ENCODE measurements at places on chromosomes 5 and 9.
A peak's percentile ranks its signal among the peaks of the same experiment; 100 is the strongest.

DNA sequence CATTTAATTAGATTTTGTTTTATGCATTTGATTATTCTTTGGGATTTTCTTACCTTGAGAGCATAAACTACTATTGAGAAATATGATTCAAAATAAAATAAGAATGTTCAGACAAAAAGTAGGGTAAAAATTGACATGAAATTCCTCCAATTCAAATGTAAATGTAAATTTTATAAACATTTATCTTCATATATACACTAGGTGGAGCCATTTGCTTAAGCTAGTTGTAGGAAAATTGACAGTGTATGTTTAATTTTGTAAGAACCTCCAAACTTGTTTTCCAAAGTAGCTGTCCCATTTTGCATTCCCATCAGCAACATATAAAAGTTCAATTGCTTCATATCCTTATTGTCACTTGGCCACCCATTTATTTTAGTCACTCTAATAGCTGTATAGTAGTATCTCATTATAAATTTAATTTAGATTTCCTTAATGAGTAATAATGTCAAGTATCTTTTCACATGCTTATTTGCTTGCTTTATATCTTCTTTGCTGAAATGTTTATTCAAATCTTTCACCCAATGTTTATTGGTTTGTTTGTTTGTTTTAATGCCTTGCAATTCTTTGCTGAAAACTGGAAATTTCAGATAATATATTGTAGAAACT, 37.6 kb upstream of the SLCO6A1 start:
- no peak for DNase-seq

- DNase-seq: no peak
These were observed 2.8 kb downstream of the DCANP1 start for GRCh38 chr5:135444360-135444759.

GRCh38 chr9:87390361-87390760, 107.3 kb upstream of the DAPK1 start:
- no peak for DNase-seq

DNA sequence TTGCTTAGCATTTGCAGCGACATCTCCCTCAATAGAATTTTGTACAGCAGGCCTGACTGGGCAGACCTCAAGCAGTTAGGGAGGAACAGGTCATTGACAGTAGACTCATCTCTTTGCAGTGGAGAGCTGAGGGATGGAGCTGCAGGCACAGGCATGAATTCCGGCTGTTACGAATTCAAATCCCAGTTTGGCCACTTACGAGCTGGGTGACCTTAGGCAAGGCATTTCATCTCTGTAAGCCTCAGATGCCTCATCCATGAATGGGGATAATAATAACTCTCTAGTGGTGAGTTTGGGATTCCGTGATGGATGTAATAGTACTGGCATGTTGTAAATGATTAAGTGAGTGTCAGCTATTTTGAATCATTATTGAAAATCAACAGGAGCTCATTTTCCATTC, 195.3 kb downstream of the SEMA6A start:
- no peak for DNase-seq

DNA sequence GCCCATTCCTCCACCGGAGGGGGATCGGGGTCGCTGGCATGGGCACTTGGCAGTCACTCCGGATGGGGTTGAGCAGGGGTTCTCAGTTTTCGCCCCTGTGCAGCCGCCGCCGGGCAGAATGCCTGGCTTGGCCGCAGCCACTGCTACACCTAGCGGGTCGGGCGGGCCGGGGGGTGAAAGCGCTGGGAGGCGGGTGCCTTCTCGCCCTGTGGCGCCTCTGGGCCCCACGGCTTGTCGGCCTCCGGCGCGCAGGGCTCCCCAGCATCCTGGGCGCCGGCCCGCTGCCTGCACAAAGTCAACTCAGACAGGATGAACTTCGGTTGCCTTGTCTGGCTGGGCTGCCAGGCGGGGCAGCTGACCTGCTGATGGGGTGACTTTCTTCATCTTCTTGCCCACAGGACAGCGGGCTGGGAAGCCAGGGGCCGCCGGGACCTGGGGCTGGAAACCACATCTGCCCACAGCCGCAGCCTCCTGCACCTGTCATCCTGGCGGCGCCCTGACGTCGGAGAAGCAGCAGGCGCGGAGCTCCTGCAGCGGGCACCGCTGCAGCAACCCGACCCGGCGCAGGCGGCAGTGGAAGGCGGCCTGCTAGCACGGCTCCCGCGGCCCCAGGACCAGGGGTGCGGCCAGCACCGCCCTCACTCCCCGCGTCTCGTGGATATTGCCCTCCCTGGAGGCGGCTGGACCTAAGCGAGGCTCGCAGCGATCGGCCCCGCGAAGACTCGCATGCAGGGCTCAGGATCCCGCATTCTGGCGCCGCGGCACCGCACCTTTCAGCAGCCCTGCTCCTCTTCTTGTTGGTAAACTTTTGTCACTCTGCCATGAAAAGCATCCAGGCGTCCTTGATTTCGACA, 1.3 kb upstream of the ANKRD18A start:
- DNase-seq: no peak

- no peak for DNase-seq
These were observed 53.4 kb downstream of the ROR2 start for GRCh38 chr9:91896513-91897121.

DNA sequence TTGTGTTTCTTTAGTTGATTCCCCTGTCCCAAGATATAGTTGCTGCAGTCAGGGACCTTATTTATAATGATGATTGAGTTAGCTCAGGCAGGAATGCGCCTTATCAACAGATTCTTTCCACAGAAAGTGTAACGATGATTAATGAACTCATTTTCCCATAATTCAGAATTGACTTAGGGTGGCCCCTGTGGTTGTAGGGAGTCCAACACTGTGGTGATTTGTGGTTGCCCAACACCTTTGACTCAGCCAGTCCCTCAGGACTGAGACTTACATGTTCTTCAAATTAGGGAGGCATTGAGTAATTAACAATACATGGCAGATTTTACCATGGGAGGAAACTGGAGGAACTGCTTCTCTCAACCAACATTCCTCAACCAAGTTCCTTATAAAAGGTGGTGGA, 221.9 kb downstream of the GABRG2 start:
- DNase-seq: no peak

DNA sequence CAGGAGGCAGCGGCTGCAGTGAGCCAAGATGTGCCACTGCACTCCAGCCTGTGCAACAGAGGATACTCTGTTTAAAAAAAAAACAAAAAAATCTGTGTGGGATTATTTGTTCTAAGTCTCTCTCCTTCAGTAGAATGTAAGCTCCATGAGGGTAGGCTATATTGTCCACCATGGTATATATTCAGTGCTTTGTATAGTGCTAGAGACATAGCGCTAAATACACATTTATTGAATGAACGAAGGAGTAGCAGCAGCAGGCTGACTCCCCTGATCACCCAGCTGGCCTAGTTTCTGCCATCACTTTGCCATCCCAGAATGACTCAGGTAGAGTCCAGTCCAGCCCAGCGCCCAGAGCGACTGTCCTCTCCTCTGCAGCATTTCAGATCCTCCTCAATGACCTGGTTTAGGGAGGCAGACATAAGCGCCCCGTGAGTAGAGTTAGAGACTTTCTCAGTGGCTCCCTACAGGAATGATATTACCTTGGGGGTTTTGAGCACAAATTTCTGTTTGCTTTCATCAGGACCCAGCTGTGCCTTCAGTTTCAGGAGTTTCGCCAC, 716 bp downstream of the HARS1 start:
- DNase-seq: no peak

DNA sequence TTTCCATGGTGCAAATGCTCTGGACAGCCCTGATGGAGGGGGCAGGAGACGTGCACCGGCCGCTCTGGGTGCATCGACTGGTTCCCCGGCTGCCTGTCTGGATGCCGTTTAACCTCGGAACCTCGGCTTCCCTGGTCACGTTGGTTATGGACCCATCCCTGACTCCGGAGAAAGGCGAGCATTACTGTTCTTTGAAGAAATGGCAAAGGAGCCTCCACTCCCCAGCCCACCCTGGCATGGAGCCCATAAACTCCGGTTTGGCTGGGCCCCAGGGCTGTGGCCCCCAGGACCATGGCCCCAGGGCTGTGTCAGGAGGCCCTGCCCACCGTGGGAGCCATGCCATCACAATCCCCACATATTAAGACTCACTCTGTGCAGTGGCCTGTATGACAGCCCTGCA, 28.9 kb downstream of the DBH start:
- no peak for DNase-seq

DNA sequence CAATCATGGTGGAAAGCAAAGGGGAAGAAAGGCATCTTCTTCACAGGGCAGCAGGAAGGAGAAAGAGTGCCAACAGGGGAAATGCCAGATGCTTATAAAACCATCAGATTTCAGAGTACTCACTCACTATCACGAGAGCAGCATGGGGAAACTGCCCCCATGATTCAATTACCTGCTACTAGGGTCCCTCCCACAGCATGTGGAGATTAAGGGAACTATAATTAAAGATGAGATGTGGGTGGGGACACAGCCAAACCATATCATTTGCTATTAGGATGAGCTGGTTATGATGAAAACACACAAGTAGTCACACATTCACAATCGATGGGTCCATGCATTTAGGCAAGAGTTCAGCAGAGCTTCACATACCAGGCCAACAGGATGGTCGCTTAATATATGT, 469.0 kb downstream of the PDE4D start:
- no peak for DNase-seq

DNA sequence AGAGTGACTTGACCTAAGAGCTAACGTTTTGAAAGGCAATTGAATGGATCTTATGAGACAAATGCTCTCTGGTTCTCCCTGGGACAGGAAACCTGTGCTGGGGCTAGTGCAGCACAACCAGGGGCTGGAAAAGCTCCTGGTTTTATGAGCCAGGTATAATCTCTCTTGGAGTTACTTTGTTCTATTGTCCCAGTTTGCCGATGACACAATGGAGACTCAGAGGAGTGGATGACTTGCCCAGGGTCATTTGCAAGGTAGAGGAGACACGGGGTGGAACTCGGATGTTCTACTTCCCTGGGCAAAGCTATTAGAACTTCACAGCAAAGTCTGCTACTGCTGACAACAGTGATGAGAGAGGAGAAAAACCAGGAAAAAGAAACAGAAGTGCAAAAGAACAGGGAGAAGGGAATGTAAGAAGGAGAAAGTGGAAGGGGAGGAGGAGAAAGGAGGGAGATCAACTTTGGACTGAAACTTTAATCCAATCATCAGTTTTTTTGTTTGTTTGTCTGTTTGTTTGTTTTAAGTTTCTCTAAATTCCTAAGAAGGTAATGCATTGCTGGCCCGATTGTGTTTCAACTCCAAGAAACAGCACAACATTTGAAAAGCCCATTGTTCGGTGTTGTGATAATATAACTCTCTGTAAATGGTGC, 7.4 kb upstream of the GSN start:
- DNase-seq: no peak

- DNase-seq: no peak
These were observed 94.1 kb downstream of the PLCXD3 start for GRCh38 chr5:41416336-41416735.

DNA sequence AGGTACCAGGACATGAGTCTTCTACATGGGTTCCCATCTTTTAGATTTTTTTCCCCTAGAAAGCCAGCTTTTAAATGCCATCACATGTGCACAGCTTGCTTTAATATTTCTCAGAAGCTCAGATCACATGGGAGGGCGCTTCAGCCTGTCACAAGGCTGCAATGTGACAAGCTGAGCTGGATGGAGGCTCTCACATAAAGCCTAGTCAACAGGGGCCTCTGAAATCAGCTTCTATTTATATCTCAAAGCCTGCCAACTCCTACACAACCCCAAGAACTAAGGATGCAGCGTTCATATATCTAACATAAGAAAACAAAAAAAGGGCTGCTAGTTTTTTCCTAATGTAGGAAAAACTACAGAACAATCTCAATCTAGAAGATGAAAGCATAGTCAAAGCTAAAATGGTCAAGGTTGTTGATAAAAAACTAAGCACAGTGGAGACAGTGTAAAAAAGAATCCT, 2.3 kb downstream of the ZFAND5 start:
- DNase-seq: peak; percentile 53

GRCh38 chr9:92713528-92713927, 43.6 kb upstream of the IPPK start:
- no peak for DNase-seq

- no peak for DNase-seq
These were observed 61.1 kb upstream of the EQTN start for GRCh38 chr9:27358007-27358406.

GRCh38 chr9:127507751-127508648, 56.7 kb downstream of the LRSAM1 start:
- DNase-seq: no peak

DNA sequence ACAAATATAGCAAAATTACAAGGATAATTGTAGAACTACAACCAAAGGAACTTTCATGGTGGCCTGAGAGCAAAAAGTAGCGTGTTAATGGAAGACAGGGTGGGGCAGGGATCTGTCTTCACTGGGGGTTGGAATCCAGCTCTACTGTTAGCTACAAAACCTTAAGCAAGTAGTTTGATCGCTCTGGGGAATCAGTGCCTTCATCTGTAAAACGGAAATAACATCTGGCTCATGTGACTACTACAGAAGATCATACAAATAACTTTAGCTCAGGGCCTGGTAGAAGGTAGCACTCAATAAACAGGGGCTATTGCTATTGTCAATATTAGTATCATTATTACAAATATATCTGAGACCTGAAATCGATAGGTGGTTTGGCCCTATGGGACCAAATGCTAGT, 40.4 kb downstream of the ZNF608 start:
- DNase-seq: no peak

DNA sequence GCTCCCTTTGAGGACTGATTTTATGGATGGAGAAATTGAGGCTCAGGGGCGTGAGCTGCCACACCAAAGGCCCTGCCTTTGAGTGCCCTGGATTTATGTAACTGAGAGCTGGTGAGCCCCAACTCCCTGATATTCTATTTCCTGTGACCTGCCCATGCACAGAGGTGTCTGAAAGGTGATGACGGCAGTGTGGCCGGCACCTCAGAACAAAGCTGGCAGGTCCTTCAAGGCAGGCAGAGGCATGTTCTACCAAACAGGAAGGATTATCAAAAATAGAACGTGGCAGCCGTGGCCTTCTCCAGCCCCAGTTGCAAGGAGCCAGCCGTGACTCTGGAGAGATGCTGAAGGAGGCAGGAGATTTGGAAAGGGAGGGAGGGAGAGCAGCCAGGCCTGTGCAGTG, 36.2 kb downstream of the INSYN2B start:
- no peak for DNase-seq

DNA sequence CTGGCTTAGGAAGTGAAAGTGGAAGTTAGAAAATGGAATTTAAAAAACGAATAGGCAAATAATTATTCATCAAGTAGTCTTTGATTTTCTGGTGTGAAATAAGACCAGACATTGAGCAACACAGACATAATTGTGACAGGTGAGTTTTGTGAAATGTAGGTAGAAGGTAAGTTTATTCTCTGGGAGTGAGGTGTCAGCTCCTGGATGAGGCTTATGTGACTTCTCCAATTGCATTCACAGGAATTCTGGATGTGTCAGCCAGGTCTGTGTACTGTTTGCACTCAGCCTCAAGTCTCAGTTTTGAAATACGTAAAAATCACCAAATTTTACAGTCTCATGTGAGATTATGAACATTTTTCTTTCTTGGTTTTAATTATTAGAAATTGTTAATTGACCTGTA, 537.6 kb downstream of the CETN3 start:
- DNase-seq: no peak

DNA sequence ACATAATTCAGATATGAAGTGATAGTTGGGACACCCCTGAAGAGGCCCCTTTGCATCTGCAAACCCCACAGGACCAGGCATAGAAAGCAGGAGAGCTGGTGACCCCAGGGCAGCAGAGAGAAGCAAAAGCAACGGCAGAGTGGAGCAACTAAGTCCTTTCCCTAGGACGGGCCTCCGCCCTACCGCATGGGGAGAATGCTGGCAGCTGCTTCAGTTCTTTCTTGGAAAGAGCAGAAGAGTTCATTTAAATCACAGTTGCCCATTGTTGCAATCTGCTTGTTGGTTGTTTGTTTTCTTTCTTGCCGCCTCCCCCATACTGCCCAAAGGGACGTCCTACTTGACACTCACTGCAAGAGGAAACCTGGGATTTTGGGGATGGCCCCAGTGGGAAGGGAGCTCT, 126.2 kb downstream of the ADAMTS16 start:
- DNase-seq: no peak

Data from right renal cortex interstitium (tissue), 3 donors.